ENCODE measurements at places on chromosomes 12 and 14.

DNA sequence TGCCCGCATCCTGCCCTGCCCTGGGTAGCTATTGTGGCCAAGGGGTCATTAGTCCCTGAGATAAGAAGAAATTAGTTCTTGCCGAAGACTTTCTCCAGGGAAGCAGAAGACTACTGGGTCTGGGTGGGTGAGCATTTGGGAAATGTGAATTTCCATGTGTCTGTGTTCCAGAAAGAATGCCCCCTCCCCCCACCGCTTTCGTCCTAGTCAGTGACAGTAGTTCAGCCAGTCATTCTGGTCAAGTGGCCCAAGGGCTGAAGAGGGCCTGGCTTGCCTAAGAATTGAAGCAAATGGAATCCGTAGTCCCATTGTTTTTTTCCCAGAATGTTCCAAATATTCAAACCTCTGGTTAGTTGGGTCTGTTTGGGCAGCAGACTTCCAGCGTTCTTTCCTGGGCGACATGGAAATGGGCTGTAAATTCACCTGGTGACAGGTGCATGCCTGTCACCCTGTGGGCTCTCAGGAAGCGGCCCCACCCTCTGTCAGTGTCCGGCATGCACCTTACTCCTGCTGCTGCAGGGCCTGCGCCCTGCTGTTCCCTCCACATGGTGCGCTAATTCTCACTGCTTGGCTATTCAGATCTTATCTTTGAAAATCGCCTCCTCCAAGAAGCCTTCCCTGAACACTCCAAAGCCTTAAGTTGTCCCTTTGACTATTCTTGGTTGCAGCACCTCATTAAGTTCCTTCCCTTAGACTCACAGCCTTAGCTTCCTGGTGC, 1.4 kb upstream of the RFLNA start:
- DNase-seq = no peak

- DNase-seq = no peak
Measured at GRCh38 chr14:29264865-29265264, 498.3 kb downstream of the FOXG1 start.

GRCh38 chr14:38339696-38340095, 83.8 kb upstream of the CLEC14A start:
- DNase-seq = no peak

GRCh38 chr14:99281396-99281795, 9.4 kb upstream of the BCL11B start:
- no peak for DNase-seq

DNA sequence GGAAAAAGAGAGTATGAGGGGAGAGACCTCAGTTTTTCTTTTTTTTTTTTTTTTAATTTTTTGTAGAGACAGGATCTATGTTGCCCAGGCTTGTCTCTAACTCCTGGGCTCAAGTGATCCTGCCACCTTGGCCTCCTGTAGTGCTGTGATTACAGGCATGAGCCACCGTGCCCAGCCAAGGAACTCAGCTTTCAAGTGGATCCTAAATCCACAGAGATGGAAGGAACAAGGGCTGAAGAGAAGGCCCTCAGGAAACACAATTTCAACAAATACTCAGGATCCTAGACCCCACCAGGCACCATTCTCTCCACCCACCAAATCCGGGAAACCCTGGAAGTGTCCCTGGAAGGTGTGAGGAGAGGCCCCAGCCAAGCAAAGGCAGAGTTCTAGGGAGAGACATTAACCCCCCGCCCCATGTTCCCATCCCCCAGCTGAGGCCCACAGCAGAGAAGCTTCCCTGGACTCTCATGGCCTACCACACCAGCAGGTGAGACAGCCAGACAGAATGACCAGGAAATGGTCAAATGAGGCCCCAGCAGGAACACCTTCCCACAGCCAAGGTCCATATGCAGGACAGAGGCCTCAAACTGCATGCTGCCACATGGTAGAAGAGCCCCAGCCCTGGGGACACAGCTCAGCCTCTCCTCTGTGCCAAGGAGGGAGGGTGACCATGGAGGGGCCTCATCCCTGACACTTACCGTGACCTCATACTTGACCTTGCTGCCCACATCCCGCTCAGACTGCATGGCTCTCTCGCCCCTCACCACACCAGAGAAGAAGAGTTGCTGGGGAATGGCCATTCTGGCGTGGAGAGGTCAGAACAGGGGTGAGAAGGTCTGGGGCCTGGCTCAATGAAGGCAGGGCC, 14.1 kb downstream of the ITGA7 start:
- DNase-seq = no peak

DNA sequence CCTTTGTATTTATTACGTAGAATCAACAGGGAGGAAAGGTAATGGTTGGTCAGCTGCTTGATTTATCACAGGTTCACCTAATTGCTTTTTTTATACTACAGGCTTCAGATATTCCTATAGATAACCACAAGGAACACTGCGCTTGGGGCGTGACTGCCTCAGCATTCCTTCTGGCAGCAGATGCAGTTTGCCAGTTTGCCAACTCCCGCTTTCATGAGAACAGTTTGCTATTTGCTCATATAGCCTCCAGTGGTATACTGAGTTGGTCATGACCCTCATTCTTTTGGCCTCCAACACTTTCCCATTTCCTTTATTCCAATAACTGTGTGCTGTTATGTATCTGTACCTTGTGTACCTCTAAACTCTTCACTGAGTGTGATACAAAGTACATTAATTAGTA, 38.6 kb upstream of the ACSM4 start:
- no peak for DNase-seq

DNA sequence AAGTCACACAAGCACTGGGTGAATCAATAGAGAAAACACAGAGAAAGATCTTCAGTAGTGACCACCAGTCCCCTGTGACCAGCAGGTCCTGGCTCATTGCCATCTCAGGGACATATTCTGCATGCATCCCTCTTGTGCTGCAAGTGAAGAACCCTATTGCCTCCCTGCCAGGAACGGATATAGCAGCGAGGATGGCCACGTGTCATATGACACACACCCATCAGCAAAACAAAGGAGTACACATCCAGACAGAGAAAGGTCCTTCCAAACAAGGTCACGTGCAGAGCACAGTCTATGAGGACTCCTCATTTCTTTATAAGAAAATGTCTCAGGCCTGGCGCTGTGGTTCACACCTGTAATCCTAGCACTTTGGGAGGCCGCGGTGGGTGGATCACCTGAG, 638.4 kb downstream of the FLRT2 start:
- no peak for DNase-seq

GRCh38 chr14:75577729-75578101, 705 bp upstream of the FLVCR2 start:
- DNase-seq = peak; percentile 44

All from retinal pigment epithelial cell (primary cell).